Uterus (tissue), 4 donors: ENCODE measurements at places on chromosomes 2 and 18. TPM values are rescaled to one million over a fixed set of nuclear protein-coding genes. Genes with fewer than 3 reads are reported as not detected.

- no peak for DNase-seq
- H3K36me3 ChIP-seq = no peaks in the 10 kb centered on the region
- H3K4me1 ChIP-seq = no peaks in the 10 kb centered on the region
- no peak overlapping the region for H3K4me3 ChIP-seq
- no peak overlapping the region for H3K27ac ChIP-seq
Observed at GRCh38 chr2:148880636-148881035, 5.6 kb downstream of the KIF5C start.

DNA sequence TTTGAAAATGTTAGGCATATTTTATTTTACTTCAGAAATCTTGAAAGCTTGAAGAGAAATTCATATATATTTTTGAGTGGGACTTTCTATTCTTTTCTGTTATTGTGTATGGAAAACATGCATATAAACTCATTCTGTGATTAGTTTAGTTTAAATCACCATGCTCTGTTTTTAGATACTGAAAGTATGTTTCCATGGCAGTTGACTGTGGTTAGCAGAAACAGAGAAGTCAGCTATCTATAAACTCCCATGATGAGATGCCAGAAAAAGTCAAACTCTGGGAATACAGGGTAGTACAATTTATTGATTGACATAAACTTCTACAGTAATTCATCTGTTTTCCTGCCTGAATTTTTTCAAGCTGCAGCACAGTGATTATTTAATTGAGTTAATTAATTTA lies 905.3 kb upstream of the VRK2 start:
- DNase-seq = no peak
- no peak overlapping the region for H3K4me3 ChIP-seq

DNA sequence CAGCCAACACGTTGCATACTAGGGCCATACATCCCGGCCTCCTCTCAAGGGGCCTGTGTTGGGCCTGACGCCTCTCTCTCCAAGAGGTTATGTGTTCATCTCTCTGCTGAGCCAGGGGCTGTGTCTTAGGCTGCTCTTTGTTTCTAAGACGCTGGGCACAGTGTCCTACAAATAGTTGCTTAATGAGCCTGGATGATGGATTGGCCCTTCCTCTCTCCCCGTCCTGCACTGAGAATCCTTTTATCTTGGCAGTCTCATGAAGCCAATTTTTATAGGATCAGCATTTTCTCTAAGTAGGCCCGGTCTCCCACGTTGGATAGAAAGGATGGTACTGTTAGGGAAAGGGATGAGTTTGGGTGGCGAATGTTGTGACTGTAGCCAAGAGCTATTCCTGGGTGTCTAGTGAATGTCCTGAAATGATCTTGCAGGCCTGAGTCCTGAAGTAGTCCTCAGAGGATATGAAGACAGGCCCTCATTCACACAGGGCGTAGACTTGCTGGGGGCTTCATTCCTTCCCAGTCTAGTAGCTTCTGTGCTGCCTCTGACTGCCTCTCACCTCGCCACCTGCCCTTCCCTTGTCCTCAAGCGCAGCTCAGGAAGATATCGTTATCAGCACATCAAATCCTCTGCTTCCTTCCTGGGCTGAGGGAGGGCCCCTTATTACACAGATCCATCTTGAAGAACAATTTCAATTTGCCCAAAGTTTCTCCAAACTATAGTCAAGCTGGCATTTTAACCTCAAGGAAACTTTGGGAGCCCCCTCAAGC lies 8.8 kb downstream of the LBH start:
- DNase-seq = peak; percentile 40
- H3K27me3 ChIP-seq = no peaks in the 10 kb centered on the region
- peak overlapping the region; percentile 77 for H3K27ac ChIP-seq
- H3K36me3 ChIP-seq = no peaks in the 10 kb centered on the region

- no peaks in the 10 kb centered on the region for H3K27me3 ChIP-seq
- H3K36me3 ChIP-seq = no peaks in the 10 kb centered on the region
- no peaks in the 10 kb centered on the region for H3K4me1 ChIP-seq
- H3K27ac ChIP-seq = no peak overlapping the region
- no peak for DNase-seq
- no peak overlapping the region for H3K4me3 ChIP-seq
Observed at GRCh38 chr2:112087346-112088020, 32.4 kb downstream of the TMEM87B start.

GRCh38 chr2:54256091-54256694 lies at the start of gene TSPYL6:
TSPYL6 (minus strand) TSS chr2:54256229; CDS start chr2:54256151, 78 bp downstream.
- H3K4me3 ChIP-seq = no peak within 1 kb of the TSS
- no peaks in the 10 kb centered on the region for H3K36me3 ChIP-seq
- H3K27me3 ChIP-seq = no peaks in the 10 kb centered on the region
- H3K27ac ChIP-seq = no peak within 1 kb of the TSS

GRCh38 chr2:96489261-96489660 lies 15.9 kb downstream of the NEURL3 start:
- no peak overlapping the region for H3K4me3 ChIP-seq
- no peak overlapping the region for H3K27ac ChIP-seq
- H3K4me1 ChIP-seq = no peaks in the 10 kb centered on the region
- H3K36me3 ChIP-seq = no peaks in the 10 kb centered on the region
- no peak for DNase-seq
- H3K27me3 ChIP-seq = no peaks in the 10 kb centered on the region

GRCh38 chr2:149562324-149562723 lies 25.3 kb downstream of the MMADHC start:
- DNase-seq = no peak
- H3K36me3 ChIP-seq = no peaks in the 10 kb centered on the region
- no peaks in the 10 kb centered on the region for H3K4me1 ChIP-seq
- no peak overlapping the region for H3K27ac ChIP-seq

GRCh38 chr2:69815717-69816116 lies 13.7 kb upstream of the GMCL1 start:
- no peak for DNase-seq
- H3K27me3 ChIP-seq = no peaks in the 10 kb centered on the region
- no peak overlapping the region for H3K27ac ChIP-seq
- H3K36me3 ChIP-seq = no peaks in the 10 kb centered on the region

DNA sequence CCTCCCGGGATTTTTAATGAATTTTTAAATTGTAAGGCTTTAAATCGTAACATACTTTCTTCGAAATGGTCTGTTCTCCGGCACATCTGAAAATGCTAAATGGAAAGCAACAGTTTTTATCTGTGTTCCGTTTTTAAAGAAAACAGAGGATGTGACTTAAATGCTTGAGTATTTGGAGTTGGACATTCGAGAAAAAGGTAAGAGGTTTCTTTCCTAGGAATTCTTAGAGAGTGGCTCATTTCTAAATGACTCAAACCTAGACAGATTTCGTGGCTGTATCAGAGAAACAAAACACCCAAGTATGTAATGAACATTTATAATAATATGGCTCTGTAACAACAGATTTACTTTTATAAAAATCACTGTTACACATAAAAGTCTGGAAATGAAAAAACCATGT lies 177.6 kb upstream of the CCDC68 start:
- no peak overlapping the region for H3K27ac ChIP-seq
- DNase-seq = no peak
- H3K4me1 ChIP-seq = no peaks in the 10 kb centered on the region
- no peak overlapping the region for H3K4me3 ChIP-seq
- no peaks in the 10 kb centered on the region for H3K27me3 ChIP-seq

DNA sequence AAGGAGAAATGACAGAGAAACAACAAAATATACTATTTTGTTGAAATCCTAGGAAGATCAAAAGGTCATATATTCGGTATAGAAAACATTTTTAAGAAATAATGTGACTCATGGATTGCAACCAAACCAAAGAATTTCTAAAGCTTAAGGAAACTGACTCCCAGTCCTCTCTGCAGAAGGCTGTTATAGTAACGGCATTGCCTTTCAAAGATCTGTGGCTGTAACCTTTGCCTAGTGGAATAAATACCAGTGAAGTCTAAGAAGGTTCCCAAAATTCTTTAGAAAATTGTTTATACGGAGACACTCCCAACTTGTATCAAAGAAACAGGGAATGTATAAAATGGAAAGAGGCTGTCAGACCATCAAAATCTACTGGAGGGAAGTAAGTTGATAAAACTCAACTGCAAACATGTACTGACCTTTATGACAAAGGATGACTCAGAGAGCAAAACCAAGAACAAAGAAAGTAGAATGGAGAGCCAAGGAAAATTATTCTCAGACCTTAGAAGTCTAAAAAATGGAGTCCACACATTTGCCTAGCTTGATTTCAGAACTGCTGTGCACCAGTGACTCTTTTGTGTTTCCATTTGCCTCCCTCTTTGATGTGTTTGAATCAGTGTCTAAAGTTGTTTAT lies 48.6 kb upstream of the FSIP2 start:
- no peak overlapping the region for H3K4me3 ChIP-seq
- H3K27ac ChIP-seq = no peak overlapping the region
- no peak for DNase-seq
- no peaks in the 10 kb centered on the region for H3K4me1 ChIP-seq
- H3K36me3 ChIP-seq = no peaks in the 10 kb centered on the region

DNA sequence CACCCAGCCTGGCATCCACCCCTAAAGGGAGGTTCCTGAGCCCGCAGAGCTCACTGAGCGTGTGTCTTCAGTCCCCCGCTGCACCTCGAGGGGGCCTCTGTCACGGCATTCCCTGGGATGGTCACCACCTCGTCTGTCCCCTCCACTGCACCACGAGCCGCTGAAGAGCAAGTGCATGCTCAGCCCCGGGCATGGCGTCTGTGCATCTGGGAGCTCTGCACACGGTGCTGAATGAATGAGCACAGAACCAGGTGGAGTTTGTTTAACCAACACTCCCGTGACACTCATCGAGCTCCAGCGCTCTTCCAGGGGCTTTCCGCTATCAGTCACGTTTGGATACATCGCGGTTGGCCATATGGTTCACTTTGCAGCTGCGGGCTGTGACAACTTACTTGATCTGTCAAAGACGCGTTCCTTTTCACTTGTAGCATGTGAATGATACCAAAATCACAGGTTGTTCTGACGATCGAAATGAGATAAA lies 9.2 kb downstream of the ALLC start:
- H3K27ac ChIP-seq = no peak overlapping the region
- no peak for DNase-seq
- H3K36me3 ChIP-seq = no peaks in the 10 kb centered on the region
- H3K4me1 ChIP-seq = no peaks in the 10 kb centered on the region

DNA sequence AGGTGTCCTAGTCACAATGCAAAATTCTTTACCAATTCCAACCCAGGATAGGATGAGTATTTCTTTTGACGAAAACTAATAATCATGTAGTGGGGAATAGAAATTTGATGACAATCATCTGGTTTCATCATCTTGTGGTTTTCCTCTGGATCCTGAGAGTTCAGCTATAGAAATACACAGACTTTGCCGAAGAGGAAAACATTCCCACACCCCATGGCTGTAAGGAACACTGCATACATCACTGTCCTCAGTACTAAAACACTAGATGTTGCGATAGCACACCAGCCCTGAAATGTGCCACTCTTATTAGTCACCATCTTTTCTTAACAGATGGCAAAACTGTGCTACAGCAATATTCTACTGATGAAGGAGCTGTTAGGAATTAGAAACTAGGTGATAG lies 29.4 kb downstream of the CERKL start:
- H3K4me1 ChIP-seq = no peaks in the 10 kb centered on the region
- DNase-seq = no peak
- H3K4me3 ChIP-seq = no peak overlapping the region

DNA sequence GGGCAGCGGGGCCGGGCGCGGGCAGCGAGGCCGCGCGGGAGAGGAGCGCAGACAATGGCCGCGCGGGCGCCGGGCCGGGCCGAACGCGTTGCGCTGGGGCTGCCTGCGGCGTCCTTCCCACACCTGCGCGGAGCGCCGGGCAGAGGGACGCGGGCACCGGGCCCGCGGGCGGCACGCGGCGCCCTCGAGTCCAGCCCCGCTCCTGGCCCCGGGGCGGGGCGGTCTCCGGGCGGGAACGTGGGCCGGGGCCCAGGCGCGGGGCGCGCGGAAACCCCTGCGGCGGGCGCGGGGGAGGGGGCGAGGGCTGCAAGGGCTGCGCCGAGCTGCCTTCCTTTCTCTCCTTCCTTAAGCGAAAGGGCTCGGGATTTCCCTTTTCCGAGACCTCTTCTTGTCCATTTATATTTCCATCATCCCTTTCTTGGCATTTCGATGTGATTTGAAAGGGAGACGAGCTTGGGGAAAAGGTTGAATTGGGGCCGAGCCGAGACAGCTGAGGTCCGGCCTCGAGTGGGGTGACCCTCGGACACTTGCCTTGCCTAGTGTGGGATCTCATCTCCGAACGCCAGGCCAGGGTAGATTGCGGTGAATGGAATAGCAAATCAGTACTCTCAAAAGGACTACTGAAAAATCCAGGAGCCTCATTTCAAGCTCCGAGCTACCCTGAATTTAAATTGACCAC lies 676 bp downstream of the KLHL23 start:
- peak overlapping the region; percentile 47 for H3K4me3 ChIP-seq
- no peaks in the 10 kb centered on the region for H3K27me3 ChIP-seq
- H3K36me3 ChIP-seq = no peaks in the 10 kb centered on the region
- H3K27ac ChIP-seq = peak overlapping the region; percentile 84
- peak; percentile 39 for DNase-seq
- no peaks in the 10 kb centered on the region for H3K4me1 ChIP-seq

DNA sequence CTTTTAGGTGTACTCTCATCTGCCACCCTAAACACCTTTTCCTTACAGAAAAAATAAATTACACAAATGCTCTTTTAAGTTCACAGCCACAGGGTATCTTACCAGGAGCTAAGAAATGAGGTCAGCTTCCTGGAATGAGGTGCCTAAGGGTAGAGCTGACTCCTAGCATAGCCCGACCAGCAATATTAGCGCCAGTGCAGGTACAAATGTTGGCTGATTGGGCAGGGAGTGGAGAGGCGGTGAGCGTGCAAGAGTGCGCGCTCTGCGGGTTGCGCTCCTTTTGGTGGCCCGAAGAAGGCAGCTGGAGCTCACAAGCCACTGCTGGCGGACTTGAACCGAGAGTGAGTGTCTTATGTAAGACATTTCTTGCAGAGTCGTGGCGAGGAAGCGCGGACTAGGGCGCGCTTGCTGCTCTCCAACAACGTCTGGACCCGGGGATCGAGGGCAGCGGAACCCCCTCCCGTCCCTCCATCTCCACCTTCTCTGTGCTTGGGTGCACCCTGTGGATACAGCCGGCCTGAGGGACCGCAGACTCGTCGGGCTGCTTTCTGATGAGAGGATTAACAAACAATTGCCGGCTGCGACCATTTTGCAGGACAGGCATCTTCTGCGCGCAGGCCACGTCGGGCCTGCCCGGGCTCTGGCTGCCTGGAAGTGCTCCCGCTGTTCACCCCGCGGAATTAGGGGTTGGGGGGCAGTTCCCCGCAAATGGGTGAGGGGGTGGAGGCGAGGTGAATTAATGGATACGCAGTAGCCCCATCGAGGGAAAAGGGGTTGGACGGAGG lies 17.3 kb downstream of the BOLA3 start:
- no peak for DNase-seq
- H3K36me3 ChIP-seq = no peaks in the 10 kb centered on the region
- H3K4me3 ChIP-seq = no peak overlapping the region
- H3K27me3 ChIP-seq = no peaks in the 10 kb centered on the region
- H3K4me1 ChIP-seq = no peaks in the 10 kb centered on the region

GRCh38 chr2:113131352-113132185 lies 4.2 kb downstream of the IL1RN start:
- H3K4me3 ChIP-seq = no peak overlapping the region
- no peak for DNase-seq
- no peaks in the 10 kb centered on the region for H3K36me3 ChIP-seq
- no peak overlapping the region for H3K27ac ChIP-seq
- no peaks in the 10 kb centered on the region for H3K4me1 ChIP-seq

GRCh38 chr2:66084948-66085590 lies 349.9 kb upstream of the MEIS1 start:
- no peaks in the 10 kb centered on the region for H3K36me3 ChIP-seq
- H3K27ac ChIP-seq = no peak overlapping the region
- no peaks in the 10 kb centered on the region for H3K4me1 ChIP-seq

The KLHL30 gene
- 3.3 TPM for total RNA-seq

The ACOXL gene
- not detected for total RNA-seq

The SLC35G4 gene
- not detected for total RNA-seq
